ENCODE measurements at places on chromosomes 12 and 14.

DNA sequence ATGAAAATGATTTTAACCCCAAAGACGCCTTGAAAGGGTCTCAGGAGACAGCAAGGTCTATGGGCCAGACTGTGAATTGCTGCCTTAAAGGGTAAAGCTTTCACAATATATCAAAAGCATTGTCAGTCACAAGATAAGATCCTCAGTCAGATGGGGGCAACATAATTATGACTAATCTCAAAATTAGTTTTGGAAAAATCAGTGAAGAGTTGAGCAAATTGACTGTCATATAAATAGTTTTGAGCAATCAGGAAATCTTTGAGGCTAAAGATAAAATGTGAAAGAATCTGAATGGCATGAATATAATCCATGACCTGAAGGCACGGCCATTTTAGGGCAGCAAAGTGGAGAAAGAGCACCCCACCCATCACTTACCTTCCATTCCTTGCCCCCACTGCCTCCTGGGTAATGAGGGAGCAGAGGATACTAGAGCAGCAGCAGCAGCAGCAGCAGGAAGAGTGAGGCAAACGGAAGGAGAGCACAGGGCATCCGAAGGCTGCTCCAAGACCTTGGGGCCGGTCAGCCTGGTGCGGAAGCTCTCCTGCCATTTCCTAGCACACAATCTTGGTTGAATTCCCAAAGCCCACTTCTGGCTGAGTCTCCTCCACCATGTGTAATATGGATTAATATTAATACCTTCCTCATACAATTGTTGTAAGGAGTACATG is 7.0 kb downstream of the STON2 start:
- DNase-seq: no peak

GRCh38 chr14:95759941-95760340 is 46.0 kb upstream of the TCL1A start:
- DNase-seq: no peak

GRCh38 chr12:18580706-18581105 is 157.1 kb downstream of the PLCZ1 start:
- no peak for DNase-seq

GRCh38 chr12:48125985-48126384 is 6.8 kb downstream of the PFKM start:
- DNase-seq: peak; percentile 91

DNA sequence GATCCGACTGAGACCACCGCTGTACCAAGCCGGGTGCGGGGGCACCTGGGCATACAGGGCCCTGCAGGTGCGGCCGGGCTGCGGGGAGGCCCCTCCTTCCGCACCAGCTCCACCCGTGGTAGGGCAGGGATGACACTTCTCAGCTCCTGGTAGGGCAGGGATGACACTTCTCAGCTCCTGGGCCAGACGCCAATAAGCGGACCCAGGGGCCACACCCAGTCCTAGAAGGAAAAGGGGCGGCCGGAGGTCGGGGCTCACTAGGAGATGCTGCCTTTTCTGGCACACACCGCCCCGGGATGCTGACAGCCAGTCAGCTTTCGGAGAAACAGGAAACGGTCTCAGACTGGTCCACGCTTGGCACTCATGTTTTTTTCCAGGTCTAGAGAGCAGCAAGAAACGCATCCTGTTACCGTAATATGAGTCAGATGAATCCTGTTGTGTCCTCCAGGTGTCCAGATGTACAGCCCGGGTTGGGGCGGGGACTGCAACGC is 34.8 kb downstream of the NFKBIA start:
- no peak for DNase-seq

DNA sequence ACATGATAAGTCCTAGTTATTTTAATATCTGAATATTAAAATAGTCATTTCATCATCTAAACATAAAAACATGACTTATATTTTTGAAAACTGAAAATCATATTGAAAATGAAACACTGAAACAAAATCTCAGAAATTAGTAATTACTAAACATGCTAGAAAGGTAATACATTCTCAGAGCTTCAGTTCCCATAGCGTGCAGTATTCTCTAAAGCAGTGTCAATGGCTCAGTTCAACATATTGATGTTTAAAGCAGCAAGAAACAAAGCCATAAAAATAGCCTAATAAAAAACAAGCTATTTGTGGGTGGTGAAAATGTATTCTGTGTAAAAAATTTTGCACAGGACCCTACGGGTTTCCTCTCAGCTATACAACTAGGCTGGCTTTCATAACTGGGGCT is 1337.4 kb downstream of the FSCB start:
- DNase-seq: no peak

DNA sequence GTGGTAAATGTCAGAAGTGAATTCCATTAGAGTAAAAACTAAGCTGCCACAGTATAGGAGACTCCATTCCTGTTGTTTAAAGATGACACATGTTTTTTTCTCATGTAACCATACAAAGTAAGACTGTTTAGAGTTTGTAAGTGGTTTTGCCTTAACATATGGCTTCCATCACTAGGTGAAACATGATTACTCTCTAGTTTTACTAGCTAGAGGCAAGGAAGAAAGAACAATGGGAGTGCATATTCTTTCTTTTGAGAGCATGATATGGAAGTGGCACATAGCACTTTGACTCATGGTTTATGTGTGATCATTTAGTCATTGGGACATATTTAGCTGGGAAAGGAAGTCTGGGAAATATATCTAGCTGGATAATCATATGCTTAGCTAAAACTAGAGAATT is 7.7 kb downstream of the ATF7IP start:
- DNase-seq: no peak

- no peak for DNase-seq
Observed at GRCh38 chr12:58249610-58250009, 308.2 kb downstream of the ATP23 start.

DNA sequence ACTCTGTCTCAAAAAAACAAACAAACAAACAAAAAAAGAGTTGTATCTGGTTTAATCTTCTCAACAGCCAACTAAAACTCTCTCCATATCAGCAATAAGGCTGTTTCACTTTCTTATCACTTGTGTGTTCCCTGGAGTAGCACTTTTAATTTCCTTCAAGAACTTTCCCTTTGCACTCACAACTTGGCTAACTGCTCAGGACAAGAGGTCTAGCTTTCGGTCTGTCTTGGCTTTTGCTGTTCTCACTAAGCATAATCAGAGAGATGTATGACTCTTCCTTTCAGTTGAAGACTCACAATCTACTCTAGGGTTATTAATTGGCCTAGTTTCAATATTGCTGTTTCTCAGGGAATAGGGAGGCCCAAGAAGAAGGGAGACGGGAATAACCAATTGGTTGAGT is 12.3 kb downstream of the NEMP1 start:
- DNase-seq: no peak

DNA sequence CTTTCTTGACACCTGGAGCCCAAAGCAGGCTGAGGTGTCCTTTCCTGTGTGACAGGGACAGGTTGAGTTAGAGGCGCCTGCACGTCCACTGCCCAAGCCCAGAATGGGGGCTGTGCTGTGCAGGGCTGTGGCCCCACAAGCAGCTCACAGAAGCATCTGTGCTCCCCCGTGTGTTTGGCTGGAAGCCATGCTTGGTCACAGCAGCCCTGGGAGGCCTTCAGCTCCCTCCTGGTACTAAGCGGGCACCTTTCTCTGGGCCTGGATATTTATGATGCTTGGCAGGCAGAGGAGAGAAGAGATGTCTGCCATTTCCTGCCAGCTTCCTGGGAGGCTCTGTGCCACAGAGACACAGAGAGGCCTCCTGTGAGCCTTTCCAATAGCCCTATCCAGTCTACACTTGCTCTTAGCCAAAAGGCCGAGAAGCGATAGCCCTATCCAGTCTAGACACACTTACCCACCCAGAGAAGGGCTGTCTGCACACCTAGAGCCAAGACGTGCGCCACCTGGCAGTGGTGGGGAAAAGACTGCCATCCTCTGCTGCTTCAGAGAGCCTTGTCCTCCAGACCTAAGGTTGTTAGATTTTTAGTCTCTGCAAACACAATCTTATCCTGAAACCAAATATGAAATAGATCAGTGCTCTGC is 117.4 kb downstream of the GCH1 start:
- DNase-seq: no peak

- no peak for DNase-seq
Observed at GRCh38 chr14:60563113-60563512, 54.2 kb downstream of the SIX6 start.

GRCh38 chr12:109047081-109047805 is 5.1 kb upstream of the USP30 start:
- no peak for DNase-seq

DNA sequence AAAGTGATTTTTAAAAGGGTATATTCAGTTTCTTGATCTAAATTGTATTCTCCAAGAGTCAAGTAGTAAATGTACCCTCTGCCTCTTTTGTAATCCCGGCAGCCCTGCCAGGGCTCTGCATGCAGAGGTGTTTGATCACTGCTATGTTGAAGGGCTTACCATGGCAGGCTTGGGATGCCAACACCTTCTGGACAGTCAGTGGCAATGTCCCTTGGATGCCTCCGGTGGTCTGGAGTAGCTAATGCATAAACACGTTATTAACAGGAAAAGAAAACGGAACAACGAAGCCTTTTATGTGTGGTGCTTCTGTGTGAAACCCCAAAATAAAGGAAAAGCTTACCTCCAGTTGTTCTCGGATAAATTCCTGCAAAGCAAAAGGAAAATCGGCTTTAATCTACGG is 19.9 kb downstream of the EIF2B2 start:
- DNase-seq: peak; percentile 84

- no peak for DNase-seq
Observed at GRCh38 chr12:94071258-94071657, 77.1 kb upstream of the PLXNC1 start.
